ENCODE measurements at places on chromosomes 4 and X.

- no peak for DNase-seq
Measured at GRCh38 chr4:78766650-78767049, 9.5 kb upstream of the BMP2K start.

DNA sequence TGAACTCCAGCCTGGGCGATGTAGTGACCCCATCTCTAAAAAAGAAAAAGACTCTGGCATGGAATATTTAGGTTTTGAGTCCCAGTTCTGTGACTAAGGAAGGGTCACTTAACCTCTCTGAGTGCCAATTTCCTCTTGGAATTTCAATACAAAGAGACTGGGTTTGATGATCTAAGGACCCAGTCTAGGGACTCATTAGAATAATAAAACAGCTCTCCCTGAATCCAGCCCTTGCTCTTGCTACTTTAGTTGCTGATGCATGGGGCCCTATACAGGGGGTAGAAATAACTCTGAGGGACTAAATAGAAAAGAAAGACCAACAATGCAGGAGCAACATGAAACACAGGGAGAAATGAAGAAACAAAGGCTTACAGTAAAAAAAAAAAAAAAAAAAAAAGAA, 12.6 kb downstream of the C4orf54 start:
- no peak for DNase-seq

GRCh38 chrX:65668377-65669310, 1.2 kb downstream of the MSN start:
- DNase-seq, result peak; percentile 53

DNA sequence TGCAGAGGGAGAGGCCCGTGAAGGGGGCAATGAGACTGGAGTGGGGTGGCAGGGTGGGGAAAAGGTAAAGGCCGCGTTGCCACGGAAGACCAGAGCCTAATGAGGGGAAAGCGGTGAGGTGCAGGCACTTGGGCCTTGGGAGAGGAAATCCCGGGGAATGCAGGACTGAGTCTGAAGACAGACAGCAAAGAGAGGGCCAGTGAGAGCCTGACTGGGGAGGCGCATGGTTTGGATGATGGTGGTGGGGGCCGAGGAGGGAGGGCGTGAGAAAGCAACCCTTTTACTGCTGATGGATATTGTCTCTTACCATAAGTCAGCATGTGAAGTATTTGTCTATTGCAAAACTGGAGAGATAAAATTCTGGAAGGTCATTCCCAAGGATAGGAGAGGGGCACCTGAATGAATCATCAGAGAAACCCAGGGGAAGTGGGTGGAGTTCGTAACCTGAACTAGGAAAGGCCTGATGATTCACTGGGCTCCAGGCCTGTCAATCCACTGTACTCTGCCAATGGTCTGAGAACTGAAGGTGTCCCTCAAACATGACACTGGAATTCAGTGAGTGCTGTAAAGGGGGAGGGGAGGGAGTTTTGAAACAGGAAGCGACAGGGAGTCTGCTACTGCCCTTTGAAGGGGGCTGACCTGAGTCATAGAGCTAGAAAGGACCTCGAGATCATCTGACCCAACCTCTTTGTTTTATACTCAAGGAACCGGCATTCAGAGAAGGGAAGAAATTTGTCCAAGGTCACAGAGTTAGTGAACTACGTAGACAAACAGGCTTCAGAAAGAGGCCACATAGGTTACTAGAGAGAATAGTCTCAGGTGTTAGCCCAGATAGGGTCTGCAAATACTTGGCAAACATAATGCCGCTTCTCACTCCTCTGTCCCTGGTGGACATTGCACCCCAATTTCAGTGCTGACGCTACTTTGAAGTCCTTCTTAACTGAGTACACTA, 52.2 kb downstream of the NALF2 start:
- DNase-seq, result no peak

DNA sequence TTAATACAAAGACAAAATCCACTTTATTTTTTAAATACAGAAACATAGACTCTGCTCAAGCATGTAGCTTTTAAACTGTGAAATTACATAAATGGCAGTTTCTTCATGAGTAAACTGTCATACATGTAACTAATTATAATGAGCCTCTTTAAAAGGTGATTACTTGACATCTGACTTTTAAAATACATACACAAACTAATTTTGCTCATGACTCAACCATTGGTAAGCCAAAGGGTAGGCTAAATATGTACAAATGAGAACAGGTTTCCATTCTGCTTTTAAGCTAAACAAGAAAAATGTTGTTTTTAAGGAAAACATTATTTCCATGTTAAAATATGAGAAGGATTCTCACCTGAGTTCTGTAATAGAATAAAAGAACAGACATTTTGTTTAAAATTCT, 27.9 kb downstream of the CAMK2D start:
- no peak for DNase-seq

GRCh38 chrX:48465336-48465933, 4.6 kb downstream of the SLC38A5 start:
- no peak for DNase-seq

- no peak for DNase-seq
Measured at GRCh38 chr4:86482306-86483172, 111.6 kb upstream of the PTPN13 start.

DNA sequence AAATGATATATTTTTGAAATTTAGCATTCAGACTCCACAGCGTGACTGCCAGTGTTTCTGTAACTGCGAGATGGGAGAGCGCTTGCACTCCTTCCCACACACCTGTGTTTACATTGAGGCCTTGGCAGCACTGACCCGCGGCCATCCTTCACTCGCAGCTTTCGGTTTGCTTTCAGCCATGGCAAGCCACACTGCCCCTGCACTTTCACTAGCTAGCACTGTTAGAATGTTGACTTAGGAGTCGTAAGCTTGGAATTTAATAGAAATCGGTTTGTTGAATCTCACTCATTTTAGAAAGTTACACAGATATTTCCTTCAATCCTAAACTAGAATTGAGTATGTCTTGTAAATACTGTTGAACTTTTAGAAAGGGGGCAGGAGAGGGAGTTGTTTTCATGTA, 136.2 kb downstream of the CFAP299 start:
- DNase-seq, result no peak

GRCh38 chrX:156001001-156001666, 3.6 kb downstream of the IL9R start:
- DNase-seq, result no peak

GRCh38 chrX:41870719-41871151, 52.6 kb downstream of the CASK start:
- no peak for DNase-seq

Data from effector memory CD4-positive, alpha-beta T cell (primary cell).